ENCODE measurements at places on chromosomes 7 and 10.
A peak's percentile ranks its signal among the peaks of the same experiment; 100 is the strongest.

- DNase-seq, result no peak
These were observed 1146.6 kb upstream of the C7orf33 start for GRCh38 chr7:147443942-147444341.

DNA sequence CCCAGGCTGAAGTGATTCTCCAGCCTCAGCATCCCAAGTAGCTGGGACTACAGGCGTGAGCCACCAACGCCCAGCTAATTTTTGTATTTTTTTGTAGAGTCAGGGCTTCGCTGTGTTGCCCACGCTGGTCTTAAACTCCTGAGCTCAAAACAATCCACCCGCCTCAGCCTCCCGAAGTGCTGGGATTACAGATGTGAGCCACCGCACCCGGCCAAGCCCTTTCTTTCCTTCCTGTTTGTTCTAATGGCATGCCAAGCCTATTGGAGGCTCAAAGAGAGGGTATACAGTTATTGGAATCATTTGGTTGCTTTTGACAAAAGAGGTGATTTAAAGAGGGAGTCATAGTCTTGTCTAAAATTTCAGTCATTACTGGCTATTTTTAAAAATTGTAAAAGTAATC lies 46.0 kb upstream of the TRIM8 start:
- no peak for DNase-seq

DNA sequence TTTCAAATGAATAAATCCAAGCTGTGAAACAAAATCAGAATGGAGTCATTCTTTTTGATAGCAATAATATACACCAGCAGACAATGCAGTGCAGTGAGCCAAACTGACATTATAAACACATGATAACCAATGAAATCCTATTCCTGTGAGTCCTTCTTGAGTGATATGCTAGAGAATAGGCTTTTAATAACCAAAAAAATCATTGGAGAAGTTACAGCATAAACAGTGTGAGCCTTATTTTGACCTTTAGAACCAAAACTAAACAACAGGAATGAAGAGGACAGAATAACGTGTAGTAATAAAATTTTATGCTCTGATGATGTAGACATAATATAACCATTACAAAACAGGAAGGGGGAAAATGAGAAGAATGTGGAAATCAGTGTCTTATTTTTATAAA lies 8.7 kb downstream of the HUS1 start:
- no peak for DNase-seq

GRCh38 chr7:111835066-111835465 lies 272.8 kb upstream of the IMMP2L start:
- DNase-seq, result no peak

DNA sequence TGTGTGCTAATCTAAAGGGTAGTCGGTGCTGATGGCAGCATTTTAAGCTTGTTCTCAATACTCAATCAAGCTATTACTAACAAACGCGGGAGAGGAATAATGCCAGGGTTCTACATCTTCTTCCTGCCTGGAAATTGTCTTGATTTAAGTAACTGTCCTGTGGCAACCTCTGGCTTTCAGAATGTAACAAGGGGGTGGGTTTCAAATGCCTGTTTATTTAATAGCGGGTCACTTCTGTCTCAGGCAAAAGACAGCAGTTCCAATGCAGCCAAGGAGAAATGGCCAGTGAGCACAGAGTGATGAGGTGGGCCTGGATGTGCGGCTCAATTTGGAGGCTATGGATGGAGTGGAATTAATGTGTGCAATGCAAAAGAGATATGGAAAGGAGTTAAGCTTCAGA lies 692.4 kb downstream of the KCNMA1 start:
- DNase-seq, result no peak

GRCh38 chr10:14838582-14839304 lies 637 bp downstream of the HSPA14 start:
- peak; percentile 56 for DNase-seq

DNA sequence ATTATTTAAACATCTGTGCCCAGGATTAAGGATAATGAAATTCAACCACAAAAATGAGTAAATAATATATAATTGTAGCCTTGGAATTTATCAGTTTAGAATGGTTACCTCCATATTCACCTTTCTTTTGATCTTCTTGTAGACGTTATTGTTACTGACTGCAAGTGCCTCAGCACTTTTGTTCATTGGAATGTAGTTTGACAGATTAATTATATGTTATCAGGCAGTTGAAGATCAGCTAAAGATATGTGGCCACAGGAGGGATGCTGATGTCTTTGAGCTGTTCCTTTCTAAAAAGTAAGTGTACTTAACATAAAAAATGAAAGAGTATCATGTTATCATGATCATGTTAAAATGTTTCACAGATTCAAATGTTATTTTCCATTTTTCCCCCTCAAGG lies 5.6 kb downstream of the LRRC72 start:
- no peak for DNase-seq

- no peak for DNase-seq
These were observed 147.1 kb downstream of the BUB3 start for GRCh38 chr10:123301077-123301857.

- DNase-seq, result no peak
These were observed 50.9 kb downstream of the SGCE start for GRCh38 chr7:94605031-94605430.

DNA sequence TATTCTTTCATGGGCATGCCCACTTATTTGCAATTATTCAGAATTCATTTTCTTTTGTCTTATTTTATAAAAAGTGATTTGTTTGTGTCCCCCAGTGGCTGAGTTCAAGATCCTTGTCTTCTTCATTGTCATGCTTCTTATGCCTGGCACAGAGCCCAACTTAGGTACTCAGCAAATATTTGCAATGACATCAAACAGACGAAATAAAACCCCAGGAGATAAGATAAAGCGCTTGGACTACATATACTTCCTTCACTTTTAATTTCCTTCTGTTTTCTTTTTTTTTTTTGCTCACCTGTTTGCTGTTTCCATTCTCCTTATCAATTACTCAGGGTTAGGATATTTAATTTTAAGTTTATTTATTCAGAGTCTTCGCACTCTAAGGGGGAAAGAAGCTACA lies 225.0 kb downstream of the SDHAF3 start:
- DNase-seq, result no peak

- DNase-seq, result no peak
These were observed 220.2 kb downstream of the PHF14 start for GRCh38 chr7:11193888-11194287.

- no peak for DNase-seq
These were observed 92.6 kb downstream of the PTPRE start for GRCh38 chr10:127999297-128000129.

- DNase-seq, result no peak
These were observed 7.9 kb downstream of the PKD1L1 start for GRCh38 chr7:47940088-47941013.

DNA sequence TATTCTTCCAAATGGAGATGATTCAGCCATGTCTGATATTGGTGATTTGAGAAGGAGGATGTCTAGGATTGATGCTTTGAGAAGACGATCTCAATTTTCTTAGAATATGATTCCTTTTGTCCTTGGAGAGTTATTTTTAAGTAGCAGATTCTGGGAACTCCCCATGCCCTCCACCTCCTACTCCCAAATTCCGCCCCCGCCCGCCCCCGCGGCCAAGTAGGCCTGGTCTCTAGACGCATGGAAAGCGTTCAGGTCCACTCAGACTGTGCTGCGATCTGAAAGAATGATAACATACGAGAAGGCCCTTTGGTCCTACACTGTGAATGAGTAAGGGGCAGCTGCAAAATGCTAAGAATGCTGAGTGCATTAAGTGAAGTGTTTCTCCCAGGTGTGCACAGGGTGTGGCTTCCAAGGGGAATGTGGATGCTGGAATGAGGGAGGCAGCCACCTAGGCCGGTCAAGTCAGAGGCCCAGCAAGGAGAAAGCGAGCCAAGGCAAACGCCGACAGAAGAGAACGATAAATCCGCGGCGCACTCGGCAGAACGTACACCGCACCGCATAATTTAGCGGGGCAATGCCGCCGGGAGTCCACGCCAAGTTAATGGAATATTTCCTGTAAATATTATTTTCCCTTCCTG lies 142.3 kb downstream of the PRPF18 start:
- no peak for DNase-seq

DNA sequence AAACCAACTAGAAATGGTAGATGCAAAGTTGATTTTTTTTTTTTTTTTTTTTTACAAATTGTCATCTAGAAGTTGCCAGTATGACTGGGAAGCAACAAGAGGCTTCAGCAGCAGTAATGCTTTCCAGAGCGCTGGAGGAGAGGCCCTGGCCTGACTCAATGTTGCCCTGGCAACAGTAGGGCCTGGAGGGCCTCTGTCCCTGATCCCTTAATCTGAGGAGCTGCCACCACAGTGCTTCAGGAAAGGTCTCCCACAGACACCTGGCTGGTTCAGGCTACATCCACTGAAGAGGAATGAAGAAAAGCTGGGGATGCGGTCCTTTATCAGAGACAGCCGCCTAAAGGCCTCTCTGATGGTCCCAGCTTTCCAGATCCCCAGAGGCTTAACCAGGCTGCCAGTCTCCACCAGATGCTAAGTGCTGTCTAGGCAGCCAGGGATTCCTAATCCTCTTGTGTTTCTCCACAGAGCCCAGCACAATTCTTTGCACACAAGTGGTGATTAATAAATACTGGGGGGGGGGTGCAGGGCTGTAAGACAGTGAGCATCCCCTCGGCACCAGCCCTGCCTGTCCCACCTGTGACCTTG lies 33.7 kb downstream of the ZNF777 start:
- DNase-seq, result no peak

DNA sequence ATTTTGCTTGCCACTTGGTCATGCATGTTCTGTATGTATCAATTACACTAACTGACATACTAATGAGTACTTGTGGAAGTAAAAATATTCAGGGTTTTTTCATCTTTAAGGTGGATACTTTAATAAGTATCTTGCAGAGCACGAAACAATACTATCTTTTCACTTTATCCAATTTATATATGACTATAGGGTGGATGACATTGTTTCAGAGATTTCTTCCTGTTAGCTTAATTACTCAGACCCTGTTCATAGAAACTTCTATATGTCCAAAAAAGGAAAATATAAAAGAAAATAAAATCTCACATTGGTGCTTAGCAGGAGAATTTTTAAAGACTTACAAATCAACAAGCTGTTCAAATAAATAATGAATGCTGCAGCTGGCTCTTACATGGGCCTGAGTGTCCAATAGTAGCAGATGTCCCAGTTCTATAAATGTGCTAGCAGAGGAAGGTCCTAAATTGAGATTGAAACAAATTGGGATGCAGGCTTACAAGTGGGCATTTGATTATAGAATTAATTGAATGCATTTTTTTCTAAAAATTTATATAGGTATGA lies 91.5 kb upstream of the THSD7A start:
- DNase-seq, result no peak

DNA sequence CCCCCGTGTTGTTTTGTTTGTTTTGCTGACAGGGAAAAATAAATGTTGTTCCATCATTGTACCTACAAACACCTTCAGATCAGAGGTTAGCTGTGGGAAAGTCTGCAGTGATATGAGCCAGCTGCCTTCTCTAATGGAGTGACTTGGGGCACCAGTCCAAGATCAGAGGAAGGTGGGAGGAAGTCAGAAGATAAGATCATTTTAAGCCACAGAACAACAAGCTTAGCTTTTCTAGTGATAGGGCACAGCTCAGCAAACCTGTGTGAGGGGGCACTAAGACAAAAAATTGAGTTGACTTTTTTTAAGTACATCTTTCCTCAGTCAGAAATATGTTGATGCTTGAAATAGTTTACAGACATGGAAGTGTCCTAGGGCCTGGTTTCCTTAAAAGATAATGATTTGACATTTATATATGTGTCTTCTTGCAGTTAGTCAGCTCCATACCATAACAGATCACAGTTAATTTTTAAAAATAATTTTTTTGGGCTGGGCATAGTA lies 240.3 kb upstream of the KAT6B start:
- no peak for DNase-seq

GRCh38 chr7:154324196-154324595 lies 272.0 kb downstream of the DPP6 start:
- DNase-seq, result no peak

GRCh38 chr7:92847305-92847704 lies 10.9 kb upstream of the CDK6 start:
- DNase-seq, result no peak

- DNase-seq, result no peak
These were observed 118.7 kb downstream of the NPY start for GRCh38 chr7:24402655-24403054.

GRCh38 chr10:71276873-71277272 lies 42.2 kb upstream of the SLC29A3 start:
- no peak for DNase-seq

DNA sequence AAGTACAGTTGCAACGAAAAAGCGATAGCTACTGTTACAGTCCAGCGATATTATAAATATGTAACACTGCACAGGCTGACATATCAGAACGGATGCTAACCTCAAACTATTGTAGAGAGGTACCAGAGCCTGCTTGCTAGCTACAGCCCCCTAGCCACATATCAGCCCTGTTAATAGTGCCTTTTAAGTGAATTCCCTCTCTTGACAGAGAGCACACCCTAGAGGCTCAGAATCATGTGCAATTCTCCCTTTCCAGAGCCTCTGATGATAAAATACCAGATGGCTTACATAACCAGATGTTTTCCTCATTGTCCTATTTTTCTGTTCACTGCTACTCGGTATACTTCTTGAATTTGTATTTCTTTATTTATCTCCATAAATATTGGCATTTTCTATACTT lies 960.7 kb upstream of the CELF2 start:
- no peak for DNase-seq

GRCh38 chr10:34740321-34740720 lies 74.8 kb downstream of the PARD3 start:
- no peak for DNase-seq

DNA sequence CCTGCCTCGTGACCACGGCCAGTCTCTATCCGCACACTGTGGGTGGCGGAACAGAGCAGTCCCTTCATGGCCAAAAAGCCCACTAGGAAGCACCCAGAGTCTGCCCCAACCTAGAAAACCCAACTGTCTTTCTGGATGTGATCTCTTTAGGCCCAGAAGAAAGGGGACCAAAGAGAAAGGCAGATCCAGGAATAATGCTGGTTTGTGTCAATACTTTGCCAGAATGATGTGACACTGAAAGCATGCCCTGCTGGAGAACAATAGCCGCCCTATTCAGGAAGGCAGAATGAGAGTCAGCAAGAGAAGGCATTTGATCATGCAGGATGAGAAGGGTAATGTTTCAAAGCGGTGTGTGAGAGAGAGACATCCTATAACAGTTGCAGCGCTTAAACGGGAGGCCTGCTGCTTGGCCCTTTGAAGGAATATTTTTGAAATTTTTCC lies 274.7 kb downstream of the USP6NL start:
- DNase-seq, result no peak

GRCh38 chr7:20298486-20298901 lies 32.2 kb upstream of the ITGB8 start:
- no peak for DNase-seq

All from aorta (tissue), 5 donors.